ENCODE measurements at places on chromosomes 6 and 20.

DNA sequence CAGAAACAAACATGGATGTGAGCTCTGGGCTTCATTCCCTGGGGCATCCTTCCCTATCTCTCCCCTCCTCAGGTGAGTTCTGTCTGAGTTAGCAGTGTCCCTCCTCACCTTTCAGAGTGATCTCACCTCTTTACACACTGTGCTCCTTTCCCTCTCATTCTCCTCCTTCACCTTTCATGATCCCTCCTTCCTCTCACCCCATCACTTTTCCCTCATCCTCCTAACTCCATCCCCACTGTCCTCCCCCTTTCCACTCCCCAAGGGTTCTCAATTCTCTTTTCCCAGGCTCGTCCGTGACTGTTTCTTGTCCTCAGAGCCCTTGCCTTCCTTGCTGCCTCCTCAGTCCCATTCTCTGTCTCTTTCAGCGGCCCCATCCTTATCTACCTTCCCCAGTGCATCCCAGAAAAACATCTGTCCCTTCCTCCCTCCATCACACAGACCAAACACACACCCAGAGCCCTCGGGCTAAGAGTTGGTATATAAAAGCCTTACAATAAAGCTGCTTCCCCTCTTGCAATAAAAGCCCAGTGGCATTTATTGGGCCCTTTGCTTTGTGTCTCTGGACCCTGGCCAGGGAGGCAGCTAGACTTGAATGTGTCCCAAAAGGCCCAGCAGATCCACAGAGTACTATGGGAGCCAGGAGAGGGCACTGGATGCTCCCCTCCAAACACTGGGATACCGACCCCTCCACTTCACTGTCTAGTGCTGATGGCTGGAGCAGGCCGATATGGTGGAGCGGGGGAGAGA, 1.9 kb downstream of the RNF39 start:
- no peak for DNase-seq

DNA sequence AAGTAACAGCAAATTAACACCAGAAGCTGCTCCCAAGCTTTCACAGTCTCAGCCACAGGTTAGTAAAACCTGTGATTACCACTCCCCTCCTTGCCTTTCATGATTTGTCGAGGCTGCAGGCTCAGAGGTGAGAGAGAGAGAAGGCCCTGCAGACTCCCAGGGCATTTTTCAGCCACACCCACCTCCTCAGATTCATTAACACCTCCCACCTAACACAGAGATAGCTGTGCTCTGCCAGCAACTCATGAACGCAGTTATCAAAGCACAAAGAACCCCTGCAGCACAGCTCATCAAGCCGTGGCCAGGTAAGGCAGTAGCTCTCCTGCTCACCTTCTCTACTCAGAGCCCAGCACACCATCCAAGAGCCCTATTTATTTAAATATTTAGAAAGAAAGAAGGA, 27.1 kb downstream of the F13A1 start:
- DNase-seq, result no peak

DNA sequence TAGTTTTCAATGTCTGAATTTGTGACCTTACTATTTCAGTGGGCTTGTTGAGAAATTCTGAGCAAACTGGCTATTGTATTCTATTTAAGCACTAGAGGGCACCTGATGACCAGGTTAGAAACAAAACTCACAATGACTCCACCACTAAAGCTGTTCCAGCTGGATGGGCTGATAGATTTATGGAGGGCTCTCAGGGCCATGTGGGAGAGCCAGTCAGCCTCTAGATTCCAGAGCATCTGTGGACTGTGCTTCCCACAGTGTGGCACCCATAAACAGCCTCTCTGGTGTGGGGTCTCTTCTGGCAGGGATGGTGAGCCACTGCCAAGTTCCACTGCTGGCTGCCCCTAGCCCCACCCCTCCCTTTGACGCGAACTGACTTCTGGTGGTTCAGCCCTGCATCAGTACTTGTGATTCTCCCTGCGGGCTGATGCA, 29.2 kb downstream of the C6orf58 start:
- DNase-seq, result no peak

DNA sequence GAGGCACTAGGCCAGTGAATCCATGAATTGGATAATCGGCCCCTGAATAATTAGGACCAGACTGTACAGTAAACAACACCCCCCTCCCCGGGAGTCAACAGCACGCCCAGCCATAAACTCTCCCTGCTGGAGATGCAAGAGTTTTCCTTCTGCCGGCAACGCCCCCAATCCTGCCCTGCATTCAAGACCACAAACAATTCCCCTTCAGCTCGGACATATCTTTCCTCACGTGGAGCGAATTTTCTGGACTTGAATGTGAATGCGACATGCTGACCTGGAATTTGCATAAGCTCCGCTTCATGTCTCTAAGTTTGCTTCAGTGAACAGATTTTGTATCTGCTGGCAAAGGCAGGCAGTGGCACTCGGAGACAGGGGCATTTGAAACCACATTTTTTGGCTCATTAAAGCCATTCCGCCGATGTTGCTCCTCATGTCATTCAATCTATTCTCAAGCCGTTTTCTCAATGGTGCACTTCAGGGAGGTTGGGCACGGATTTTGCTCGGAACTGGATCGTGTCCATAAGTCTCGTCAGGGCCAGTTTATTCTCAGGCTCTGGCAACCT, 38.0 kb upstream of the GMPR start:
- no peak for DNase-seq

GRCh38 chr6:130699742-130700141, 127.5 kb upstream of the SMLR1 start:
- no peak for DNase-seq

GRCh38 chr6:170027647-170028043, 263.2 kb downstream of the DLL1 start:
- no peak for DNase-seq

GRCh38 chr6:163738725-163739407, 324.3 kb downstream of the QKI start:
- DNase-seq, result no peak

GRCh38 chr6:37038292-37039198, 33.1 kb downstream of the FGD2 start:
- DNase-seq, result no peak

- DNase-seq, result no peak
These were observed 116.3 kb downstream of the KHDC1L start for GRCh38 chr6:73108949-73109348.

- no peak for DNase-seq
These were observed 79.0 kb upstream of the SPACA1 start for GRCh38 chr6:87968435-87969278.

GRCh38 chr20:52469128-52469527, 277.5 kb upstream of the ZFP64 start:
- DNase-seq, result no peak

DNA sequence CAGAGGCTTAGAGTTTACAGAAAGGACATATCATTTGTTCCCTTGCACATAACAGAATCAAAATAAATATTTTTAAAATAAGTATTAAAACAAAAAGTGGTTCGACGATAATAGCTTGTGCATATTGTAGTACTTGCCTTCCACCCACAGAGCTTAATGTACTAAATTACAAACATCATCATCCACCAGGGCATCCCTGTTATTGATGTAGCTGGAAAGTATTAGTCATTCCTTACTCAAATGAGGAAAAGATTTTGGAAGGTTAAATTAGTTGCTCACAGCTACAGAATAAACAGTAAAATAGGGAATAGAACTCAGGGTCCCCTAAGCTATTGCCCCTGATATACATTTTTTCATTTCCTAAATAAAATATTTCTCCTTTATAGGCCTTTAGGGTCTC, 150.3 kb downstream of the PTPRK start:
- no peak for DNase-seq

DNA sequence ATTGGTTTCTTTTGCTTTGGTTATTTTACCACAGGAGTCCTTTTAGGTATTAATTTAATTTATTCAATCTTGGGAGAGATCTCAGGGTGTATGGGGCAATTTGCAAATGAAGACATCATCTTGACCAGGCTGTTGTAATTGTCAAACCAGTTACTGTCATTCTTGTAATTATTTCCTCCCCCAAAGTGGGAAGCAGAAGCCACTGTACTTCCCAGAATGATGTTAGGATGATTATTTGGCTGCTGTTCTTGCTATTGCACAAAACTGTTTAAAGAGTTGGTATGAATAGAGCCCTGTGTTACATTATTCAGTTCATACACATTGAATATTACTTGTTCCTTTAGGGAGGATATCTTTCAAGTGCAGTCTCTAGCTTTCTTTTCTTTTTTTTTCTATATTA, 1.7 kb downstream of the TAAR6 start:
- DNase-seq, result no peak

GRCh38 chr6:89434954-89435353, 2.0 kb downstream of the ANKRD6 start:
- no peak for DNase-seq

DNA sequence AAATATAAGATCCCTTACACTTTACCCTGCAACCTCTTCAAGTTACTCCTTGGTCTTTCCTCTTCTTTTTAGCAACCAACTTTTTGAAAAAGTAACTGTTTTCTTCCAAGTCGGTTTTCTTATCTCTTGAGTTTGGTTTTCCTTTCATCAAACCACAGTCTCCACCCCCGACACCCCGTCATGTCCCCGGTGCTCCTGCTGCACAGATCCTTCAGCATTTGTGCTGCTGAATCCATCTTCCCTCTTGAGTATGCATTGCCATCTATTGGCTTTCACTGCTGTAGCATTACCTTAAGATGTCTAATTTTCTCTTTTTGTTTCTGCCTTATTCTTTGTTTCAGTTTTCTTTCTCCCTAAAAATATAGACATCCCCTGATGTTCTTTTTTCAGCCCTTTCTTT, 11.9 kb upstream of the TNFRSF21 start:
- no peak for DNase-seq

GRCh38 chr6:160975162-160975561, 16.4 kb upstream of the MAP3K4 start:
- no peak for DNase-seq

- DNase-seq, result no peak
These were observed 19.9 kb downstream of the TPX2 start for GRCh38 chr20:31758991-31759390.

DNA sequence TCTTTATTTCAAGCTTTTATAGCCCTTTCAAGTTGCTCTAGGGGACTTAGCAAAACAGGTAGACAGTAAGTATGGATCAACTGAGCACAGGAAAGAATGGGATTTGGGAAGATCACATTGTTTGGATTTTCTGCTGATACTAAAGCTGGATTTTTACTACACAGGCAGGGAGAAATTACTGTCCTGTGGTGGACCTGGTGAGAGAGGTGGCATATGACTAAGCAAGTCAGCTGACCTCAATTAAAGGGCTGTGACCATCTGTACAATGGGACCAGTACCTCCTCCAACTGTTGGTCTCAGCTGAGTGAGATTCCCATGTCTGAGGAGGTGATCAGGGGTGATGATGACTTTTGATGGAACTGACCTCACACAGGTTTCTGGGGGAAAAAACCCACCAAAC, 28.0 kb downstream of the RREB1 start:
- no peak for DNase-seq

DNA sequence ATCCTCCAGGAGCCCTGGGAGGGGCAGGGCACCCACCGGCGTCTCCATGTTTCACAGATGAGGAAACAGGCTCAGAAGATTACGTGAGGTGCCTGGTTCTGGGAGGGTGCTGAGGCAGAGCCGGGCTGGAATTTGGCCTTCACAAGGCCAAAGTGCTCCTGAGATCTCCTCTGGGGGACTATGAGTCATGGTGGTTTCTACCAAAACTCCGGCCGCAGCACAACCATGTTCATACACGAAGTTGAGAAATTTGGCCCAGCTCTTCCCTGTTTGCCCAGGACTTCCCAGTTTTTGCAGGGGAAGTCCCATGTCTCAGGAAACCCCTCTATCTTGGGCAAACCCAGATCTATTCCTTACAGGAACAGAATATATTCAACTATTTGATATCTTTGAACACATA, 172.9 kb upstream of the CDYL start:
- DNase-seq, result no peak

- no peak for DNase-seq
These were observed 81.9 kb downstream of the CRYBG1 start for GRCh38 chr6:106442395-106442794.

DNA sequence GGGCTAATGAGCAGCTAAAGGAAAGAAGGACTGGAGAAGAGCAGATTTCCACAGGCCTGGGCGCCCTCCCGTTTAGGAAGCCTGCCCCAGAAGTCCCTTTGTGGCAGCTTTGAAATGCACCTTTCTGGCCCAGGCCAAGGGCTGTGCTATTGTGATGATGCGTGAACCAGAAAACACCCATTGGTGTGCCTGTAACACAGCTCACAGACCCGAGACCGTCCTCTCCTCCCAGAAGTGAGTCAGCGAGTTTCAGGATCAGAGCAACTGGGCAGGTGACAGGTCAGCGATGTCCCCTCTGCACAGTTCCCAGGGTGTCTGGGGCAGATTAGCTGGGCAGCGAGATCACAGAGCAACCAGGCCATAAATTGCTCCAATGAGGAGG, 71.9 kb upstream of the SULF2 start:
- no peak for DNase-seq

- DNase-seq, result no peak
These were observed 2.2 kb upstream of the PPDPF start for GRCh38 chr20:63518351-63518861.

Measured in stimulated activated CD8-positive, alpha-beta memory T cell treated with anti-CD3 and anti-CD28 coated beads, Interleukin-7, amount 100 ng/mL, for 1 hour (primary cell).